Sigmoid colon (tissue), 7 donors: ENCODE measurements at places on chromosomes 1 and 21.

GRCh38 chr1:206803221-206803730 lies 31.0 kb upstream of the IL10 start:
- no peak for DNase-seq

DNA sequence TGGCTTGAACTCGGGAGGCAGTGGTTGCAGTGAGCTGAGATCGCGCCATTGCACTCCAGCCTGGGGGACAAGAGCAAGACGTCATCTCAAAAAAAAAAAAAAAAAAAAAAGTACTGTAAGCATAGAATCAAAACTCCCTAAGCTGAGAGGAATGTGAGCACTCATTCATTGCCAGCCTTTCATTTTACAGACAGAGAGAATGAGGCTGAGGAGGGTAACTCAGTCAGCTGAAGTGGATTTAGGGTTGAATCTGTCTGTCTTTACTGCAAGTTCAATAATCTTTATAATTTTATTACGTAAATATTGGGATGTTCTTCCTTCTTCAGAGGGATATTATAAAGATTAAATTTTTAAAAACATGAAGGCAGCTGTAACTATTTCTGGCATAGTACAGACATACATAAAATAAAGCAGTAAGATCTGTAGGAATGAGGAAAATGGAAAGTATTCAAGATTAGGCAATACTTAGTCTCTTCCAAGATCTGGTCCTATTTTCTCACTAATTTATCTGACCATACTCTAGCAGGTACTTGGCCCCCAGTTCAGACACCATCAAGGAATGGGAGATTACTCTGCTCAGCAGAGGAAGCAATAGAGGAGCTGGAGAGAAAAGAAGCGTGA lies 24.1 kb upstream of the MNDA start:
- no peak for DNase-seq

DNA sequence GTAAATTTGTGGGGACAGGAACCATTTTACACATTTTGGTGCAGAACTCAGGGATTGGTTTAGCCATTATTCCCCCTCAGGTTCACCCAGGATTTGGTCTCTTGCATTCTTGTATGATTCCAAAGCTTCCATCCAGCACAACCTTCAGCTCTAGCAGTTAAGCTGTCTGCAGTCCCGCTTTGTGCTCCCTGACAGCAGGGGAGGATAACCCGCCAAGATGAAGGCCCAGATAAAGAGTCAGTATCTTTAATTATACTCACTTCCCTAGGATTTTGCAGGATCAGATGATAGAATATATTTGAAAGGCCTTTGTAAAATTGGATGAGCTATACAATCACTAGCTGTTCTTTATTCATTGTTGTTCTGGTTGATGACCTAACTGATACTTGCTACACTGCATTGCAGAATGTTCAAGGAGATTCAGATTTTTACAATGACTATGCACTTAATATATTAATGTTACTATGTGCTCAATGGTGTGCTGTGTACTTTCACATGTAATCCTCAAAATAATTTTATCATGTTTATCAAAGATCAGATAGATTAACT lies 49.8 kb downstream of the SLC16A1 start:
- no peak for DNase-seq

- DNase-seq = peak; percentile 82
These were observed 991 bp downstream of the PRMT6 start for GRCh38 chr1:107057197-107058133.

DNA sequence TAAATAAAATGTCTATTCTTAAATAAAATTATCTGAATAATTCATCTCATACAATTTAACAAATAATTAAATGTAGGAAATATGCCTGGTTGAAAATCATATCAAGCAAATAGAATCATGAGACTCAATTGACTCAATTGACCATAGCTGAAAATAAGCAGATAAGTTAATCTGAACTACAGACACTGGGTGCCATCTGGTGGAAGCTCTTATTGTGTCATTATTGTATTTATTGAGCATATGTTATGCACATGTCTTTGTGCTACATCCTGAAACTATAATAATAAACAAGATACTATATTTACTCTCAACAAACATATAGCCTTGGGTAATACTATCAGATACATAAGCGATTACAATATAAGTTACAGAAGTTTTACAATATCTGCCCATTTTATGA lies 41.0 kb downstream of the BRINP3 start:
- DNase-seq = no peak

- DNase-seq = no peak
These were observed 204.7 kb downstream of the LHX8 start for GRCh38 chr1:75338616-75339483.

GRCh38 chr1:33441088-33441745 lies 10.3 kb upstream of the PHC2 start:
- DNase-seq = no peak
